ENCODE measurements at places on chromosomes 7 and 10. TPM values are rescaled to one million over a fixed set of nuclear protein-coding genes. Genes with fewer than 3 reads are reported as not detected.

The CAPZA2 gene
- 186 TPM for total RNA-seq

The CACNA2D1 gene
- 30.6 TPM for total RNA-seq

The ERCC6 gene
- 7.0 TPM for total RNA-seq

The SEMA3E gene
- total RNA-seq: 11.2 TPM

The HMX3 gene
- total RNA-seq: not detected

The MAGI2 gene
- total RNA-seq: 21.6 TPM

The GLRX3 gene
- total RNA-seq: 44.9 TPM

The MMS19 gene
- total RNA-seq: 48.5 TPM

The FFAR4 gene
- total RNA-seq: 0.45 TPM

The MRC1 gene
- 39.9 TPM for total RNA-seq

The CYP3A4 gene
- not detected for total RNA-seq

Data from esophagus muscularis mucosa (tissue), 4 donors.